ENCODE measurements at places on chromosomes 3 and 15.
A peak's percentile ranks its signal among the peaks of the same experiment; 100 is the strongest.

DNA sequence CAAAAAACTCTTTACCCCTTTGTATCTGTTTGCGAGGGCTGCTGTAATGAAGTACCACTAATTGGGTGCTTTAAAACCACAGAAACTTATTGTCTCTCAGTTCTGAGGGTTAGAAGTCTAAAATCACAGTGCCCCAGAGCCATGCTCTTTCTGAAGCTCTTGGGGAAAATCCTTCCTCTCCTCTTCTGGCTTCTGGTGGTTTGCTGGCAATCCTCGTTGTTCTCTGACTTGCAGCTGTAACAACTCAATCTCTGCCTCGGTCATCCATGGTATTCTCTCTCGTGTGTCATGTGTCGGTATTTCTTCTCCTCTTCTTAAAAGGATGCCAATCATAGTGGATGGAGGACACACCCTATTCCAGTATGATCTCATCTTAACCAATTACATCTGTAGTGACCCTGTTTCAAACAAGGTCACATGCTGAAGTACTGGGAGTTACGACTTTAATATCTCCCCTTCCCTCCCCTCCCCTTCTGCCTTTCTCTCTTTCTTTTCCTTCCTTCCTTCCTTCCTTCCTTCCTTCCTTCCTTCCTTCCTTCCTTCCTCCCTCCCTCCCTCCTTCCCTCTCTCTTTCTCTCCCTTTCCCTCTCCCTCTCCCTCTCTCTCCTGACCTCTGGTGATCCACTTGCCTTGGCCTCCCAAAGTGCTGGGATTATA is 6.5 kb upstream of the ARL8B start:
- DNase-seq = peak; percentile 39

GRCh38 chr15:66765478-66766281 is 63.6 kb downstream of the SMAD6 start:
- DNase-seq = peak; percentile 39

DNA sequence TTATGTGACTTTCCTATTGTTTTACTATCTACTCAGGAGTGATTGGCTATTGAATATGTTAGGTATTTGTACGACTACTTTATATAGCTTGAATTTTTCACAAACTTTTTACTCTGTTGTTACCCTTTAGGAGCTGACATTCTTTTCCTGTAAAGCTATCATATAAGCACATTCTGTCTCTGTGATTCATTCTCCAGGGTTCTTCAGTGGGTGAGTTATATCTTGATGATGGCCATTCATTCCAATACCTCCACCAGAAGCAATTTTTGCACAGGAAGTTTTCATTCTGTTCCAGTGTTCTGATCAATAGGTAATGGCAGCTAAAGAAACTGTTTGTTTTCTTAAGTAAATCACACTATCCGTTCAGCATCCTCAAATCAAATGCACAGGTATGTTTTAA is 10.1 kb upstream of the CAPN3 start:
- no peak for DNase-seq

DNA sequence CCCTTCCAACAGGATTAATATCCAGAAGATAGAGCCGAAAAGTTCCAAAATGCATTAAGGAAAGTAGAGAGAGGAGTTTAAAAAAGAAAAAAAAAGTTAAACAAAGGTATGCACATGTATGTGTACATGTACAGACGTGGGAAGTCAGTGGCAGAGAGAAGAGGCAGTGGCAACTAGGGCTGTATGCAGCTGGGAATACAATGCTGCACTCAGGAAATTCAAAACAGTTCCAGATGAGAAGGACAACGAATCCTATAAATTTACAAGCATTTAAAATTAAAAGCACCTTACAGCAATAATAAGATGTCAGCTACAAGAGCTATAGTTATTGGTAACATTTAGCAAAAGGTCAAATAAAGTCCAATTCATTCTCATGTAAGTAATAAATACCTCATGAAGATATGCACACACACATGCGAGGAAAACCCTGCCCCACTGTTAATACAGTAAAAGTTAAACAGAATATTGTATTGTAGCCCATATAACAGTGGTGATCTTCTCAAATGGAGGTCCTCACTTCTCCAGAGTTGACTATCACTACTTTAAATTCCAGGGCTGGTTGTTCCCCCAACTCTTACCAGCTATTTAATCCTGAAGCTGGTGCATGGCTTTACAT is 18.2 kb downstream of the MRPL3 start:
- no peak for DNase-seq

DNA sequence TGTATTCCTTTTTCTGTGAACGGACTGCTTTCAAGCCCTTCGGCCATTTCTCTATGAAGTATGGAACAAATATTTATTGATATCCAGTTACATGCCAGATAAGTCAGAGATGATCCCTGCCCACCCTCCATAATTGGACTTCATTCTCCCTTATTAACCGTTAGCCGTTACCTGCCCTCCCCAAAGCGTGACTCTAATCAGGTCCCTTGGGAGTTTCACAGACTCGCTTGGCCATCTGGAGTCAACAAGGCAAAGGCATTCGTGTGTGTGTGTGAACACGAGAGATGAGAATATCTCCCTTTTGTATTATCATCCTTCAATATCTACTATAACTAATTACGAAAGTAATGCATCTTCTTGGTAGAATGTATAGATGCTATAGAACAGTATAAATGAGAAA is 314.5 kb downstream of the TLE3 start:
- DNase-seq = no peak

DNA sequence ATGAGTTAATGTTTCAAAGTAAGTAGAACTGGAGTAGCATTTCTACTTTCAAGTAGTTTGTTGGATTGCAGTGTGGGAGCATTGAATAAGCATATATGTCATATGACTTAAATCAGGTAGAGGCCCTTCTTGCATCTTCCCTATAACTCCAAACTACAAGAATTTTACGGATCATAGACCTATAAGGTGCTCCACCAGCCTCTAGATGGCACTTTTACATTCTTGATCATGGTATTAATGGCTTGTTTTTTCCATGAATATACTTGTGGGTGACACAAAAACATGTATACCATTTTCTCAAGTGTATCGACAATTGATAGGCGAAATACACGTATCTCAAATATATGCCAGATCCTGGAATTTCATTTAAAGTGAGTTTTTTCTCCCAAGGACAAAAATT is 311.1 kb downstream of the ZPLD1 start:
- DNase-seq = no peak

DNA sequence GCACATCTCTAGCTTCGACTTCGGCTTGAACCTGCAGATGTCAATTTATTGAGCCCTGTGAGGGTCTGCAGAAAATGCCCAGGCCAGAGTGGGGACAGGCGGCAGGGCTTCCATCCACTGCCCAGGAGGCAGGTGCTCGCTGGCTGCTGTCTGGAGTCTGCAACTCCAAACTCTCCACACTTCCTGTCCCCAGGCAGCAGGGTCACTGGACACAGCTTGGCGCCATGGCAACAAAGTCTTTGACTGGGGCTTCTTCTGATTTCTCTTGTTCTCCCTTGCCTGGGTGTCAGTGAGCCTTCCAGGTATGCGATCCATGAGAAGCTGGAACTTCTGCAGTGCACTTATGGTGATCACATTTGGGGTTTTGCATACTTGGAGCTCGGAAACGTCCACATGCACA is 33.5 kb downstream of the SV2B start:
- no peak for DNase-seq

DNA sequence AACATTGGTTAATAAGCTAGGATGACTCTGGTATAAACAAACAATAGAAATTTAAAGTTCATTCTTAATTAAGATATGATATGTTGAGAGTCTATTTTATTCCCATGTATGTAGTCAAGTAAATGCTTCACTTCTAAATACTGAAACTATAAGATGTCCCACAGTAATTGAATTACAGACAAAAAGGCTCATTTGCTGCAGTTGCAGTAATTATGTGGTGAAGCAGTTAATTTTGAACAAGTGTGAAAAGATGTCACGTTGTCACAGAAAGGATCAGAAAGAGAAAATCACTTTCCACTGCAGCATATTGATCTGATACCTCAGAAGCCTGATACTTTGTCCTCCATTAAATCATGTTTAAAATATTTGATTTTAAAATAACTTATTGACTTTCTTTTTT is 159.8 kb downstream of the BBX start:
- no peak for DNase-seq

DNA sequence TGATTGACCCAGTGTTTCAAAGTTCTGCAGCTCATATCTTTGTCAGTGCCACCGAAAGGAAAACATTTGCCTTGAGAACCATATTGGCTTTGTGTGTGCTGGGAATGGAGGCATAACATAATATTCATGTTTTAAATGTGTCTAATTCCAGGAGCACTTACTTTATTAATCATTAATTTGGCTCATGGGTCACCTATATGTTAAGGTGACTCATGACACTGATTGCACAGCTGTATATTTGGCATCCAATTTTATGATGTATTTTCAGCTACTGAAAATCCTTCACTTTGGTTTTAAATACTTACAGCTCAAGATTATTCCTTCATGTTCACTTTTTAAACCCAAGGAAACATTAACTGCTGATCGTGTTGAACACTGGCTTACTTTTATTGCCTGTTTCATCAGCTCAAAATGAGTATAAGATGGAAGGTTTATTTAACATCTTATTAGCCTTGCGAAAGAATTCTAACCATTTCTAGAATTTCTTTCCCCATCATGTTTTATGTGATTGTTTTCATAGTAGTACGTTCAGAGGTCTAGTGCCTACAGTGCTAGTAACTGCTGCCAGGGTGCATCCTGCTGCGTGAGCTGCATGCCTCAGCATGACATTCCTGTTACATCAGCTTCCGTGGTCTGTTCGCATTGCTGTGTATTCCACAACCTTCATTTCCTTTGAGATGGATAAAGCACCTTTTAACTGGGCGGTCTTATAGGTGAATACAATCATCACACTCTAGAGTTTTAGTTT is 63.7 kb downstream of the LRCH3 start:
- no peak for DNase-seq

DNA sequence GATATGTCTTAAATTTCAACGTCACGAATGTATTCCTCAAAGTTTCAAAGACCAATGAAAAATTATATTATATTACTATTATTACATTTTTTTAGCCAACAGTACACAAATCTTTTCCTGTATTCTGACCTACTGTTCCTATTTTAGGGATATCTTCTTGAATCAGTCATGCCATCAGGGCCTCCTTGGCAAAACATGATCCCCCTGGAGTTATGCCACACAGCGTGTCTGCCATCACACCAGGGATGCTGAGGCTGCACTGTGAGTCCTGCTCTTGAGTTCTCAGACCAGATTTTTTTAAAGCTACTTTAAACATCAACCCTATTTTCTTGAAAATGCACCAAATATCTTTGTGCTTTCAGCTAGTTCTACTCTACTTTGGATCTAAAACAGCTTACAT is 425.9 kb upstream of the ZNF385D start:
- no peak for DNase-seq
